ENCODE measurements at places on chromosomes 11 and 22.
A peak's percentile ranks its signal among the peaks of the same experiment; 100 is the strongest.

- no peak for DNase-seq
Measured at GRCh38 chr11:116500026-116500946, 272.5 kb downstream of the BUD13 start.

- DNase-seq: no peak
Measured at GRCh38 chr22:36954251-36955014, 41.0 kb downstream of the CSF2RB start.

GRCh38 chr11:127061947-127062346 lies 61.4 kb upstream of the KIRREL3 start:
- no peak for DNase-seq

GRCh38 chr11:128349650-128350299 lies 237.6 kb downstream of the ETS1 start:
- DNase-seq: no peak

GRCh38 chr22:24247564-24248344 lies 2.9 kb upstream of the GGT5 start:
- DNase-seq: peak; percentile 85

GRCh38 chr11:36347384-36347906 lies 51.4 kb downstream of the PRR5L start:
- no peak for DNase-seq

DNA sequence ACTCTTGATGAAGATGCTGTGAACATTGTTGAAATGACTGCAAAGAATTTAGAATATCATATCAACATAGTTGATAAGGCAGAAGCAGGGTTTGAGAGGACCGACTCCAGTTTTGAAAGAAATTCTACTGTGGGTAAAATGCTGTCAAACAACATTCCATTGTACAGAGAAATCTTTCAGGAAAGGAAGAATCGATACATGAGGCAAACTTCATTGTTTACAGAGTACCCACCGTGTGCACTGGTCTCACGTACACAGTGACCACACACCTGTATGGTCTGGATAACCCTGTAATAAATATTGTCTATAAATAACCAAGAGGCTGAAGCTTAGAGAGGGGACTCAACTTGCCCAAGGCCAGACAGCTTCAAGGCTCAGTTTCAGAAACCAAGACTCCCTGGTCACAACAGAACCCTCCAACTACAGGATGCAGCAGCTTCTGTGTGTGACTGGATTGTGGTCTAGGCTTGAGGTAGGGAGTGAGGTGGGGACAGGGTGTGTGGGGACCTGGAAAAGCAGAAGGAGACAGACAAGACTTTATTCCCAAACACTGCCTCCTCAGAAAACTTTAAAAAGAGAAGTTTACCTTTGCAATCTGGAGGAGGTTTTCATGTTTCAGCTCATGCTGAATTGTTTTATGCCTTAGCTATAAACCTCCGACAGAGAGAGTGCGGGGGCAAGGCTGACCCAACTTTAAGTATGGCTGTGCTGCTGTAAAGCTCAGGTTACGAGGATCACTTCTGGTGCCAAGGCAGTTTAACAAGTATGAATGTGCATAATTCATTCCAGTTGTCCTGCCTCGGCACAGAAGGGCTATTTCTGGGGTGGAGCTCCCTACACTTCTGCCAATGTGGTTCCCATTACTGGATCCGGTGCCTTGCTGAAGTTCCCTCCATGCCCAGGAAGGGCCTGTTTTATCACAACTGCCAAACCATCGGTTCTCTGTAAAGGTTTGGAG lies 372.6 kb upstream of the NARS2 start:
- DNase-seq: no peak

DNA sequence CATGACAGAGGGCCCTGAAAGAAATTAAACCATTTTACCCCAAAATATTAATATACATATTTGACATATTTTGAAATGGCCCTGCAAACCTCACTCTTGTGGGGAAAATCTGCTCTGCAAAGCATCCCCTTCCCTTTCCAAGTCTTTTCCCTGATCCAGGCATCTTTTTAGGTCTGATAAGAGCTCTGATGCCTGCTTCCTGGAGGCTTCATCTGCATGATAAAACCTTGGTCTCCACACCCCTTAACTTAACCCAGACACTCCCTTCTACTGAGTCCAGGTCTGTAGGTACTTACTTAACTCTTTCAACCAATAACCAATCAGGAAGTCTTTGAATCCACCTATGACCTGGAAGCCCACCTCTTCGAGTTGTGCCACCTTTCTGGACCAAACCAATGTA lies 1.8 kb upstream of the LGALS12 start:
- no peak for DNase-seq

DNA sequence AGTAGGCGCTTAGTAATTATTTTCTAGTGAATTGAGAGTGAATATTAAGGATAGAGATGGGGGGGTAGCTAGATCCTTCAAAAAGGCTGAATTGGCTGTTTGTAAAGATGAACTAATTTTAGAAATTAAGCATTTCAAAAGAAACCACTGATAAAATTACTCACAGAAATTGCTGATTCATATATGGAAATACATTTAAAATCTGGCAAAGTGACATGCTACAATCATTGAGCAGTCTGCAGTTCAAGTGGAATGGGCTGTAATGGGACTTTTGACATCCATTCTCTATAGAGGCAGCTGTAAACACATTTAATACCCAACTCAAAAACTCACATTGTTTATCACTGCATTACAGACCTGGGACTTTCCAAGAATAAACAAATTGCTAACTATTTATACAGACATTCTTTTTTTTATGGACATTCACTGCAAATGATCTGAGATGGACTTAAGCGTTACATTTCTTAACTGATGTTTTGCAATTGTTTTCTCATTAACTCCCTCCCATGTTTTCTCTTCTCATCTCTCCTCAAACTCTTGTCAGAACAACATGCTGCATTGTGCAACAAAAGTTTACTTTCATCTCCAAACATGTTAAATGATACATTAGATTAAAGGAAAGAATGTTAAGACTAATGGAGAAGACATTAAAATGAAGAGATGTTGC lies 42.1 kb upstream of the MMP7 start:
- no peak for DNase-seq

- DNase-seq: peak; percentile 66
Measured at GRCh38 chr11:96014217-96014616, 90.3 kb upstream of the MTMR2 start.

GRCh38 chr11:33172996-33173395 lies 11.7 kb upstream of the CSTF3 start:
- no peak for DNase-seq

- DNase-seq: peak; percentile 62
Measured at GRCh38 chr22:26172389-26172990, 3.2 kb downstream of the SEZ6L start.

DNA sequence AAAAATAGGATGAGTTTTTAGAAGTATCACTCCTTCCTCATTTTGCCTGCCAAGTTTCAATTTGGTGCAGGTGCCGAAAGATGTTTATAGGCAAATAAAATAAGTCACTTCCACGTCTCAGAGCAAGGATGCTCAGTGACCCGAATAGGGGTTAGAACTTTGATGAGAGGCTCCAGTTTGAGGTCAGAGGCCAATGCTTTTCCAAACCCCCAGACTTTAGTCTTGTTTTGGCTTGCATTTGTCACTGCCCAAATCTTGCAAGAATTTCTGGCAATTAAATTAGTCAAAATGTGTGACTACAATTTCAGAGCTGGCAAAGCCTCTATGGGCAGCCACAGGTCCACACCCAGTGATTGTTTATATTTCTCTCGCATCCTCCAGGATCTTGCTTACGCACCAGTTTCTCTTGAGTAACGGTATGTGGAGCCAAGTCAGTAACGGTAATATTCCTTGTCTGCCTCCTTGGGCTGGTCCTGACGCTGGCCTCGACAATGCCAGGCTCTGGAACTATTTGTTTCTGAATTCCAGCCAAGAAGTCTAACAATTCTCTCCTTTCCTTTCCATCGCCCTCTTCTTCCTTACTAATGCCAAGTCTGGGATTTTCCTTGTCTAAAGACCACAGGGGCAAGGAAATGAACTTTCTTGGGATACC lies 9.9 kb upstream of the NUP160 start:
- no peak for DNase-seq

- DNase-seq: no peak
Measured at GRCh38 chr22:28710107-28710506, 30.5 kb upstream of the TTC28 start.

DNA sequence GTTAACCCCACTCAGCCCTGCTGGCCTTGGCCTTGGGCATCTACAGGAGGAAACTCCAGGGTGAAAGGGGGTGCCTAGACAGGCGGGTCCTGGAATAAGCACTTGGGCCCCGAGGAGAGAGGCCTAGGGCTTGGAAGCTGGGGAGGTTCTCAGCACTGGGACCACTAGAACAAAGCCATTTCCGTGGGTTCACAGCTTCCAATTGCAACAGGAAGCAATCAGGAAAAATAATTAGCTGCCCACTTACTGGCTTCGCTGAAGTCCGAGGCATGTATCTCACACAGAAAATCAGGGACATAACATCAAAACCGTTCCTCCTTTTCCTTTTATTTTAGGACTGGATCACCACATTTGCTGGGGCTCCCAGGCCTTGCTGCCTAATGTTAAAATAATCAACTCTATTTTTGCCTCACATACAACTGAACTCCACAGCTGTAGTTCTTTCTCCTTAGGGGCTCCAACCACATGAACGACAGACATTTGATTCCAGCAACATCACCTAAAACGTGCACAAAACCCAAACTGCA lies 161.1 kb upstream of the GRK3 start:
- DNase-seq: no peak

- no peak for DNase-seq
Measured at GRCh38 chr11:35192347-35192746, 53.4 kb downstream of the CD44 start.

- DNase-seq: peak; percentile 34
Measured at GRCh38 chr22:43244402-43244801, 57.5 kb upstream of the TTLL12 start.

- no peak for DNase-seq
Measured at GRCh38 chr22:46991666-46992065, 229.2 kb downstream of the TBC1D22A start.

DNA sequence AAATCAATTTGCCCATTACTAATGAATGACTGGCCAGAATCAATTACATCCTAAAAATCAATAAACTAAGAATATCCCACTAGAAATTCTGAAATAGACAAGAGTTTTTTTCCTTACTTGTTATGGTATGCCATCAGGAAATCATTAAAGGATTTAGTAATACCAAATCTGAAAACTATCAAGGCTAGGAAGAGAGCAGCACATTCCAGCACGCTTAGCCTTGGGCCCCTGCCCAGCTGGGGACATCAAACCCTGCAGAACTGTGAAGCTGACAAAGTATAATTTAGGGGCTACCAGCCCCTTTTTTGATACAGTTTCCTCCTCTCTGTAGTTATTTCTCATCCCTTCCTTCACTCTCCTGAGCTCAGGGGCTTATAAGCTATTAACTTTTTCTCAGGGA lies 247.8 kb upstream of the ZC3H12C start:
- DNase-seq: no peak

DNA sequence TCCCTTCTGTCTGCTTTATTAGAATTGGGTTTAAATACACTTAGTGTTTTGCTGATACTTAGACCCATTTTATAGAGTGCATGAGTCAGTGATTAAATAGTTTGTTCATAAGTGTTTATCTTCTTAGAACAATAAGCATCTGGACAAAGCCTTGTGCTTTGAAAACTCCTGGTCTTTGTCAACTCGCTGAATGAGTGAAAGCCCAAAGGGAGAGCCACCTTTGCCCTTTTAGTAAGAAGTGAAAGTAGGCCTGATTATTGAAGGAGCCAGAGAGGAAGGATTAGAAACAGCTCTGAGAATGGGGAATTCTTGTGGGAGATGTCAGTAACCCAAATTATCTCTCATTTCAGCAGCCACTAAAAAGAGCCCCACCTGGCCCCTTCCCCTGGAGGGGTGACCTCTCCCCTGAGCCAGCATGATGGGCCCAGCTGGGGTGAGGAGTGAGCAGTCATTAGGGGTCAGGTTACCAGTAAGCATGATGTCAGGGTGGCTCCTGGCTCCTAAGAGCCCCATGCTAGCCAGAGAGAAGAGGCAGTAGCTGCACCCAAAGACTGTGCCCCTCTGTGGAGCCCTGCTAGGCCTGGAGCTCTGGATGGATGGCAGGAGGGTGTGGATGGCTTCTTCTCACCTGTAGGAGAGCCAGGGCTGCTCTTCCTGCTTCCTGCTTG lies 125.1 kb upstream of the E2F8 start:
- no peak for DNase-seq

DNA sequence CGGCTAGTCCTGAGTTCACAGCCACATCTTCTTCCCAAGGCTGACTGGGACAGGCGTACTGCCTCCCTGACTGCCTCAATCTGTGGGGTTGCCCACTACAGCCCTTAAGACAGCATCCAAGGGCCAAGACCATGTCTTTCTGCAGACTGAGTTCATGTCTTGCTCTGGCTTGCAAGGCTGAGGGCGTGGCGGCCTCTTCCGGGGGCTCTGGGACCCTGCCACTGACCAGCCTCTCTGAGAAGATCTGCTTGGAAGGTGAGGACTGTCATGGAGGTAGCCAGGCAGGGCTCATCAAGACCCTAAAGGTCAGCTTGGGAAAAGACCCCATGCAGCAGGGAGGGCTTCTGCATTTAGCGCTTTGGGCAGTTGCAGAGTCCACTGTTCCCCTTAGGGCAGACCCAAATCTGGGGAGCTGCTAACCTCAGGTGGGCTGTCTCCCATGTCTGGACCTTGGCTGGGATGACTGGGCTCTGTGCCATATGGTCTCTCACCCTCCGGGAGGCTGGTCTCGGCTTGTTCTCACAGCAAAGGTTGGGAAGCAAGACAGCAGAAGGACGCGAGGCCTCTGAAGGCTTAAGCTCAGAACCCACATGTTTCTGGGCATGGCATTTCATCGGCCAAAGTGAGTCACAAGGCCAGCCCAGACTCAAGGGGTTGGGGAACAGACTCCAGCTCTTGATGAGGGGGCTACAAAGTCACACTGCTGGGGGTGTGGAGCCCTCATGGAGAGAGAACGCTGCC lies 109.1 kb upstream of the LMO1 start:
- no peak for DNase-seq

GRCh38 chr11:78219493-78220217 lies 30.9 kb downstream of the USP35 start:
- DNase-seq: no peak

GRCh38 chr11:46181843-46182424 lies 60.7 kb upstream of the PHF21A start:
- peak; percentile 12 for DNase-seq

DNA sequence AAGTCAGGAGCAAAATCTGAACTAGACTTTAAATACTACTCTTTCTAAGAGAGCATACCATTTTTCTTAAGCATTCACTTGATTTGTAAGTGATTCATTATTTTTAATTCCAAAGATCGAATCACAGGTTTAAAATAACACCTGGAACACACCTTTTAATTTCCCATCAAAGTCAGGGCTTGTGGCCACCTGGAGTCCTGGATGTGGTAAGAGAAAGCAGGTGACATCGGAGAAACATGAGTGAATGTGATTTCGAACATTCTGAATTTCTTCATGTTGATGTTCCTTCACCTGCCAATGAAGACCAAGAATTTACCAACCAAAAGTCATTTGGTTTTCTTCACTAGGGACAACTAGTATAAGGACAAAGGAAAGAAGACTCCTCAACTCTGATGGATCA lies 28.0 kb downstream of the ATL3 start:
- DNase-seq: no peak

- DNase-seq: no peak
Measured at GRCh38 chr11:71391796-71392195, 56.4 kb downstream of the DHCR7 start.

- DNase-seq: no peak
Measured at GRCh38 chr11:112786886-112787530, 174.2 kb upstream of the NCAM1 start.
